ENCODE measurements at places on chromosomes 2 and 18.

GRCh38 chr18:74522635-74523548 is 11.4 kb upstream of the CNDP1 start:
- no peaks in the 10 kb centered on the region for H3K27me3 ChIP-seq
- peaks cover 27% of the 10 kb centered on the region for H3K4me1 ChIP-seq
- H3K4me3 ChIP-seq: no peak overlapping the region
- DNase-seq: no peak
- H3K36me3 ChIP-seq: peaks cover 51% of the 10 kb centered on the region

GRCh38 chr2:25340181-25340921 is 1.4 kb downstream of the DNMT3A start:
- H3K36me3 ChIP-seq: peaks cover 3% of the 10 kb centered on the region
- H3K4me3 ChIP-seq: peak overlapping the region; percentile 73
- no peaks in the 10 kb centered on the region for H3K27me3 ChIP-seq

- H3K4me3 ChIP-seq: no peak overlapping the region
- peak; percentile 39 for DNase-seq
- H3K36me3 ChIP-seq: no peaks in the 10 kb centered on the region
- peak overlapping the region; percentile 16 for H3K27ac ChIP-seq
Observed at GRCh38 chr18:40851014-40851429, 1104.0 kb upstream of the PIK3C3 start.

- no peak overlapping the region for H3K4me3 ChIP-seq
- DNase-seq: no peak
- peaks cover 5% of the 10 kb centered on the region for H3K36me3 ChIP-seq
- H3K4me1 ChIP-seq: peaks cover 29% of the 10 kb centered on the region
- H3K27me3 ChIP-seq: no peaks in the 10 kb centered on the region
Observed at GRCh38 chr18:12839526-12840196, 44.4 kb downstream of the PTPN2 start.

GRCh38 chr2:54881759-54882158 is 158.3 kb downstream of the EML6 start:
- H3K27ac ChIP-seq: no peak overlapping the region
- DNase-seq: no peak

DNA sequence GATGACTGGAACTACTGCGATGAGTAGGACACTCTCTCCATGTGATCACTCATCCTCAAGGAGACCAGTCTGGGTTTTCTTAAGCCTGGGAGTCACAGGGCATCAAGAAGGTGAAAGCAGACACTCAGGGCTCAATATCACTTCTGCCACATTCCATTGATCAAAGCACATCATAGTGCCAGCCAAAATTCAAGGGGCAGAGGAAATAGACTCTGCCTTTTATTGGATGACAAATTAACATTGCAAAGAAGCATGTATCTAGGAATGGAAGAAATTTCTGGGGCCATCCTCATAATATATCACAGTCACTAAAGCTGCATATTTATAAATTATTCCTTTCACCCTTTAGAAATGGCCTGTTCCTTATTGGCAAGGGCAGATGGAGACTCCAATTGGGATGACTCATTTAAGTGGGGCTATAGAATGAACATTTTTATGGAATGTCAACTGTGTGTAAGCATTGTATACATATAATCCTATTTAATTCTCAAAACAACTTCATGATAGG is 114.8 kb upstream of the CDC42EP3 start:
- H3K4me1 ChIP-seq: peaks cover 47% of the 10 kb centered on the region
- H3K27me3 ChIP-seq: peaks cover 3% of the 10 kb centered on the region
- peaks cover 31% of the 10 kb centered on the region for H3K36me3 ChIP-seq
- DNase-seq: no peak

GRCh38 chr2:109355192-109355843 is 226.3 kb downstream of the SH3RF3 start:
- H3K4me1 ChIP-seq: peaks cover 12% of the 10 kb centered on the region
- no peak for DNase-seq
- H3K36me3 ChIP-seq: no peaks in the 10 kb centered on the region
- no peak overlapping the region for H3K27ac ChIP-seq

DNA sequence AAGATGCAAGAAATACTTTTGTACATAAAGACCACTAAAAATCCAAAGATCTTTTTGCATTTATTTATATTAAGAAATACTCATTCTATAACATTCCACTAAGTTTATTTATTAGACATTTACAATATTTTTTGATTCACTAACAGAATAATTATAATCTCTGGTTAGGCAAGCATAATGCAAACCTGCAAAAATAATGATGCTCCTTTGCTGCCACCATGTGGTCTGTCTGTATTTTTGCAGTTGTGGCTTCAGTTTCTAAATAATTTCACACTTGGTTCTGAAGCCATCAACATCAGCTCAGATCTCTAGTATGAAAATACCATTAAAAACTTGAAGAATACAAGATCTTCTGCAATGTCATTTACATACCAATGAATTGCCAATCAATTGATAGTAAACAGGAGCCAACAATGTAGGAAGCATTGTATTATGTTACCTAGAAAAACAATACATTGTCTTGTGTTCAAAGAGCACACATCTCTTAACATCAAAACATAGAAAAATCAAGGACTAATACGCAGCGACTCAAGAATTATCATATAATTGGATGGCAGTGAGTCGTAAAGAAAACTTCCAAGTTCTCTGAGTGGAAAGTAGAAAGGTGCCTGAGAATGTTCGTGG is 28.8 kb upstream of the WDR75 start:
- H3K27ac ChIP-seq: peak overlapping the region; percentile 85
- DNase-seq: peak; percentile 67
- no peaks in the 10 kb centered on the region for H3K27me3 ChIP-seq
- peaks cover 47% of the 10 kb centered on the region for H3K4me1 ChIP-seq

GRCh38 chr2:157315901-157316300 is 9.7 kb downstream of the ERMN start:
- no peak for DNase-seq
- no peak overlapping the region for H3K27ac ChIP-seq
- no peak overlapping the region for H3K4me3 ChIP-seq
- no peaks in the 10 kb centered on the region for H3K4me1 ChIP-seq

GRCh38 chr2:209564816-209565215 is 141.0 kb downstream of the MAP2 start:
- H3K27ac ChIP-seq: no peak overlapping the region
- H3K27me3 ChIP-seq: no peaks in the 10 kb centered on the region

DNA sequence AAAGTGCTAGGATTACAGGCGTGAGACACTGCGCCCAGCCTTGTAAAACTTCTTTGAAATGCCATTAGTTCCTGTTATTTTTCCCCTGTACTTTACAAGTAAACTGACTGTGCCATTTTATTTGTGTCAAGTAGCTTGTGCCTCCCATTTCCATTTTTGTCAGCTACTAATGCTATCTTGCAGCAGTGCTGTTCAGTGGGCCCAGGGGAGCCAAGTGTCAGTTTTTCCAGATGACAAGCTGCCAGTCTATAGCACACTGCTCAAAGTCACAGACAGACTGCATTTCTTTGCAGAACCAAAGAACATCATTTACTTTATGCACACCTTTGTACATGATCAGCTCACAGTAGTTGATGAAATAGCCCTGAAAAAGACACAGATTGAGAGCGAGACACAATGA is 901.3 kb upstream of the CDH2 start:
- H3K27me3 ChIP-seq: no peaks in the 10 kb centered on the region
- no peak overlapping the region for H3K4me3 ChIP-seq
- DNase-seq: no peak
- H3K4me1 ChIP-seq: peaks cover 3% of the 10 kb centered on the region
- no peaks in the 10 kb centered on the region for H3K36me3 ChIP-seq

GRCh38 chr2:230505162-230505561 is 89.2 kb downstream of the SP100 start:
- no peaks in the 10 kb centered on the region for H3K36me3 ChIP-seq
- no peak for DNase-seq
- H3K27ac ChIP-seq: no peak overlapping the region
- H3K27me3 ChIP-seq: no peaks in the 10 kb centered on the region
- H3K4me1 ChIP-seq: no peaks in the 10 kb centered on the region

DNA sequence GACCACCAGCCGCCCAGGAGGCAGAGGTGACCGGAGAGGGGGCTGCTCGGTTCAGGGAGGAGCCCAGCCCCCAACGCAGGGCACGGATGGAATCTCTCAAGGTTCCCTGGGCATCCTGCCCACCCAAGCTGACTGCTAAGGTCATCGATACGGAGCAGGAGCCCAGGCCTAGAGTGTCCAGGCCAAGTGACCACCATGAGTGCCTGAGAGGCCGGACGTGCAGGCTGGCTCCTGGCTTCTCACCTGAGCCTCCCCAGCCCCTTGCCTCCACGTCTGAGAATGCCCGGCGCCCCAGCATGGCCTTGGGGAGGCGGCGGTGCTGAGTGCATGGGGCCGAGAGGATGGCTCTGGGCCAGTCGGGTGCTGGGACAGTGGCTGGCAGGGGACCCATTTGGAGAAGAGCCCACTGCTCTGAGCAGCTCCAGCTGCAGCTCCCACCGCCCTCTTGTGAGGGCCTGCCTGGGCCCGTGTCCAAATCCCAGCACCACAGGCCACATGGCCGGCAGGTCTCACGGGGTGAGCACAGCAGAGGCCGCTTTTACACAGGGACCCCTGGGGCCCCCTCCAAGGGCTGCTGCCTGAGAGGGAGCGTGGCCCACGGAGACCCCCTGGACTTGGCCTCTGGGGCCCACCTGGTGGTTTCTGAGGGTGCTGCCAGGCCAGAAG is 102.8 kb upstream of the CTDP1 start:
- H3K27me3 ChIP-seq: no peaks in the 10 kb centered on the region
- DNase-seq: peak; percentile 52
- no peak overlapping the region for H3K27ac ChIP-seq
- H3K36me3 ChIP-seq: peaks cover 5% of the 10 kb centered on the region

DNA sequence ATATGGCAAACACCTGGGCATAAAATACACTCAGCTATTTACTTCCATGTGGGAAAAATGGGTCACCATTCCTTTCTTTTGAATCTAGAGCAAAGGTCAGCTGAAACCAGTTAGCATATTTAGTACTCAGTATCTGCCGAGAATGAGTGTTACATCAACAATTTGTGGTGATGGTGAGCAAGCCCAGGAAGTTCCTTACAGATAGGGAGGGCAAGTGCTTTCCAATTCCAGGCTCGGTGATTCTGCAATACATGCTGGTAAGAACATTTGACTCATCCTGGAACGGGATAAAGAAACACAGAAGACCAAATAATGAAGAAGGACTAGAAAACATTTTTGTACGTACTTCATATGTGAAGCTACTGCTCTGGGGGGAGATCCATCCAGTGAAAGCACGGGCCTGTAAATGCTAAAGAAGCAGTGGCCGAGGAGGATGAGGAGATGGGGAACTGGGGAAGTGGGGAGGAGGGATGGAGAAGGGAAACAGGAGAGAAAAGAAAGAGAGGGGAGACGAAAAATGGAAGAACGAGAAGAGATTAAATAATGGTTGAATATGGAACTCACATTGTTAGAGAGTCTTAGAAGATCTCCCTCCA is 251.9 kb downstream of the TTC32 start:
- H3K4me3 ChIP-seq: no peak overlapping the region
- no peaks in the 10 kb centered on the region for H3K36me3 ChIP-seq
- no peak for DNase-seq
- H3K27me3 ChIP-seq: peaks cover 5% of the 10 kb centered on the region
- no peaks in the 10 kb centered on the region for H3K4me1 ChIP-seq

DNA sequence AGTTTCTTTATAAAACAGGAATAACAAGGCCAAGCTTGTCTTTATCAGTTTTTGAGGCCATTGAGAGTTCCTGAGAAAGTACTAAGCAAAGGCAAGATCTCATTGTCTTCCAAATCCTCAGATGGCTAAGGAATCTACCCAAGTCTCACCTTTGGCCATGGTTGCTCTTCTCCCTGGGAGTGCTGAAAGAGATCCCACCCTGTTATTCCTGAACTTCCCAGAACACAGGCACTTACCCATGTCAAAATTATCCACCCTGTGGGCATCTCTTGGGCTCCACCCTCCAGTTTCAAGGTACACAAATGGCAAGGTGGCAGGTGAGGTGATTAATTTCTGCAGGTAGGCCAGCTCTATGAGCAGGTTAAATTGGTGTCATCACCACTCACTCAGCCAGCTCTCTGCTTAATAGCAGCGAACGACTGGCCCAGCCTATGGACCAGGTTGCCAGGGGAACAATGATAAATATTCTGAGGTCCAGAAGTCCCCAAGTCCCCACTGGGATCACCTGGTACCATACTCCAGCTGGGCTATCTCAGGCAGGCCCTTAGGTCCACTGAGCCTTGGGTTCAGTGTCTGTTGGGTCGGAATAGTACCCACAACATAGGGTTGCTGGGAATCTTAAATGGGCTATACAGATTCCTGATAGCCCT is 2.3 kb upstream of the SPRED2 start:
- peak overlapping the region; percentile 97 for H3K4me3 ChIP-seq
- H3K4me1 ChIP-seq: peaks cover 21% of the 10 kb centered on the region
- H3K36me3 ChIP-seq: no peaks in the 10 kb centered on the region
- no peaks in the 10 kb centered on the region for H3K27me3 ChIP-seq

DNA sequence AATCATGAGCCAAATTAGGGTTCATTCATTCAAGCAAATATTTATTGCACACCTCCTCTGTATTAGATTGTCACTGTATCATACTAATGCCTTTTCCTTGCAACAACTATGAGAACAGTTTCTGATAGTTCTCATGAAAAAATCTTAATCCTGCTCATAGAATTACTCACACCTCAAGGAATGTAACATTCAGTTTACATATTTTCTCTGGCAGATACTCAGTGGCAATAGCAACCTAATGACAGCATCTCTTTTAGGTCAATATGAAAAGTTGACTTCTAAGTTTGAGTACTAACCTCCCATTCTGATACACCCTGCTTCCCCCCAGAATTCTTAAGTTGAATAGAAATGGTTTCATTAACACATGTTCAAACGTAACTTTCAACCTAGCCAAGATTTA is 132.0 kb downstream of the VWC2L start:
- H3K27me3 ChIP-seq: no peaks in the 10 kb centered on the region
- H3K4me3 ChIP-seq: no peak overlapping the region
- H3K4me1 ChIP-seq: no peaks in the 10 kb centered on the region
- DNase-seq: no peak
- no peak overlapping the region for H3K27ac ChIP-seq
- H3K36me3 ChIP-seq: no peaks in the 10 kb centered on the region

DNA sequence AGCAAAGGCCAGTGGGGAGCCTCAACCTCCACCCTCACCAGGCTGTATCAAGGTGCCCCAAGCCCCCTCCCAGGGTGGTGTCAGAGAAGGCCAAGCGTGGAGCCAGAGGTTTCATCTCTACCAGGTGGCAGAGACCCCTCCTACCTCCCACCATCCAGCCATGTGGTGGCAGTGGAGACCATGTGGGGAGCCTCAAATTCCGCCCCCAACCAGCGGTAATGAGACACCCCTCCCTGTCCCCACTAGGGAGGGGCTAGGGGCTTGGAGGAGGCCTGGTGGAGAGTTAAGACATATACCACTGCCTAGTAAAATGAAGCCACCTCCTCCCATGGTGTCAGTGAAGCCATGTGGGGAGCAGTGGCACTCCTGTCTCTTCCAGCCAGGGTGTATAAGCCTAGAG is 24.4 kb upstream of the YPEL5 start:
- H3K27ac ChIP-seq: no peak overlapping the region
- no peak for DNase-seq
- peaks cover 19% of the 10 kb centered on the region for H3K27me3 ChIP-seq
- no peaks in the 10 kb centered on the region for H3K4me1 ChIP-seq
- H3K36me3 ChIP-seq: no peaks in the 10 kb centered on the region

DNA sequence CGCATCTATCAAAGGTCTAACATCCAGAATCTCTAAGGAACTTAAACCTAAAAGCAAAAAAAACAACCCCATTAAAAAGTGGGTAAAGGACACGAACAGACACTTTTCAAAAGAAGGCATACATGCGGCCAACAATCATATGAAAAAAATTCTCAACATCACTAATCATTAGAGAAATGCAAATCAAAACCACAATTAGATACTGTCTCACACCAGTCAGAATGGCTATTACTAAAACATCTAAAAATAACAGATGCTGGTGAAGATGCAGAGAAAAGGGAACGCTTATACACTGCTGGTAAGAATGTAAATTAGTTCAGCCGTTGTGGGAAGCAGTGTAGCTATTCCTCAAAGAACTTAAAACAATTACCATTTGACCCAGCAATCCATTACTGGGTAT is 38.0 kb downstream of the PPP3R1 start:
- H3K36me3 ChIP-seq: peaks cover 26% of the 10 kb centered on the region
- H3K4me3 ChIP-seq: no peak overlapping the region
- H3K4me1 ChIP-seq: peaks cover 56% of the 10 kb centered on the region
- H3K27ac ChIP-seq: peak overlapping the region; percentile 10
- DNase-seq: no peak

Measured in mesothelial cell of epicardium (in vitro differentiated cells).